ENCODE measurements at places on chromosomes 3 and 15.

DNA sequence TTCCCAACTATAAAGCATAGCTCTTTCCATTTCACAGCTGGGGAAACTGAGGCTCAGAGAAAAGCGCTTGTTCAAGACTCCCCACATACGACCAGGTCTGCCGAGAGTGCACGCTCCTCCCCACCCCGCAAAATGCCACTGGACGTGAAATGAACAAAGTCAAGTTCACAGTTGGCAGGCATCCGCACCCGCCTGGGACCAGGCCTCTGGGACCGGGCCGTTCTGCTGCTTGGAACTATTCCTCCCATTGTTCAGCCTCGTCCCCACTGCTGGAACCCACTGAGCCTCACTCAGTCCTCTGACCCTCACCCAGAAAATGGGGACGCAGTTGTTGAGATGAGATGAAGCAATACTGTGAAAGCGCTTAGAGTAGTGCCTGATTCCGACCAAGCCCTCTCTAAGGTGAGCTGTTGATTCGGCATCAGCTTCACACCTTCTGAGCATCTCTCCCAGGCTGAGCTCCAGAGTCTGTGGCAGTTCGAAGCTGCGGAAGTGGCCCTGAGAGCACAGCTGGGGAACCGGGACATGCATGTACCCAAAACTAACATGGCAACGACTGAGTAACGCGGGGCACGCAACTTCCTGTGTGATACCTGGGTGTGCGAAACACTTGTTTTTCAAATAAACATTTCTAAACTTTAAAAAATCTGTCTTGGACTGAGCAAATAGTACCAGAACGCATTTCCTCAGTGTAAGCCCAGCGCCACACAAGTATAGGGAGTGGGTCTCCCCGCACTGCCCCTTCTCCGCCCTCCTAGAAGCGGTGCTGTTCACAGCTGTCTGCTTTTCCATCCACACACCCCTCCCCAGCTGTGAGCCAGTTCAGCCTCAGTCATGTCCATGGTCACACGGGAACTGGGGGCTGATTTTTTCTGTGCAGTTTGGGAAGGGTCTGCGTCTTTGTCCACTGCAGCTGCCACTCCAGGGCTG, 93.4 kb downstream of the CHSY1 start:
- no peak for DNase-seq

DNA sequence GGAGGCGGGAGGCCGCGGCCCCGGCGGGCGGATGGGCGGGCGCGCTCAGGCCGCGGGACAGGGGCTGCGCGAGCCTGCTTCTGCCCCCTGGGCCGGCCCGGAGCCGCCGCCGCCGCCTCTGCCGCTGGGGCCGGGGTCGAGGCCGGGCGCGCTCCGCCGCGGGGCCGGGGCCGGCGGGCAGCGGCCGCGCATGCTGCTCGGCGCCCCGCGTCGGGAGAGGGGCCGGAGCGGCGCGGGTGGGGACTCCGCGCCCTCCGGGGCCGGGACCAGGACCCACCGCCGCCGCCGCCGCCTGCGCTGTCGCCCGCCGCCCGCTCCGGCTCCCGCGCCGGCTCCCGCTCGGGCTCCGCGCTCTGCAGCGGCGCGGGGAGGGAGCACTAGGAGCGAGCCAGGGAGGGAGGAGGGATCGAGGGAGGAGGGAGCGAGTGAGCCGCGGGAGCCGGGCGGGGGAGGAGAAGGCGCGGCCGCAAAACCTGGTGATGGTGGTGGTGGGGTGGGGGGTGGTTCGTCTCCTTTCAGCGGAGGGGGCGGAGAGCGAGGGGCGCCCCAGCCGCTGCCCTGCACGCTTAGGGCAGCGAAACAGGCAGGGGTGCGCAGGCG, at the start of gene LINGO1:
TSS of gene LINGO1 (minus strand) at position 379 of the 600 bp plus-strand sequence. CDS start 597 bp downstream, outside the sequence.
- no peak for DNase-seq

- no peak for DNase-seq
These were observed 51.4 kb downstream of the ASTE1 start for GRCh38 chr3:130975251-130975650.

DNA sequence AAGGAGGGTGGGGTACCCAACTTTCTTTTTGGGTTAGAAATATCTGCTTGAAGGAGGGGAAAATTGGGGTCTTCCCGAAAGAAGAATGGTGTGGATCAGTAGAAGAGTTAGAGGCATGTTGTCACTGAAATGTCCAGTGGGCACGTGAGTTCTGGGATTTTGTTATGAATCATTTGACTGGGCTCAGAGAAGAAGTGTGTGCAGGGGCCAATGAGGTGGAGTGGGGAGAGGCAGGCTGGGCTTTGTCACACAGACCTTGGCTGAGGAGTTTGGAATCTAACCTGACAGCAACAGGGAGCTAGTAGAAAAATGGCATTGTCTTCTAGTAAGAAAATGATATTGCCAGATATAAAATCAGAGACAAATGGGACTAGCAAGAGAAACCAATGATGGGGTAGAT, 436.8 kb downstream of the MFSD1 start:
- no peak for DNase-seq

All from skeletal muscle cell (primary cell).